Fibroblast of skin of left quadriceps (primary cell): ENCODE measurements at places on chromosomes 6 and 20.

- DNase-seq: no peak
These were observed 60.6 kb upstream of the CCN6 start for GRCh38 chr6:111993342-111993741.

GRCh38 chr20:53660078-53660909 is 66.7 kb upstream of the ZNF217 start:
- DNase-seq: no peak

- DNase-seq: no peak
These were observed 10.4 kb downstream of the FAM210B start for GRCh38 chr20:56369179-56369578.

- no peak for DNase-seq
These were observed 58.9 kb upstream of the SCP2D1 start for GRCh38 chr20:18754653-18755045.

GRCh38 chr20:53767206-53767930 is 173.7 kb upstream of the ZNF217 start:
- DNase-seq: no peak

DNA sequence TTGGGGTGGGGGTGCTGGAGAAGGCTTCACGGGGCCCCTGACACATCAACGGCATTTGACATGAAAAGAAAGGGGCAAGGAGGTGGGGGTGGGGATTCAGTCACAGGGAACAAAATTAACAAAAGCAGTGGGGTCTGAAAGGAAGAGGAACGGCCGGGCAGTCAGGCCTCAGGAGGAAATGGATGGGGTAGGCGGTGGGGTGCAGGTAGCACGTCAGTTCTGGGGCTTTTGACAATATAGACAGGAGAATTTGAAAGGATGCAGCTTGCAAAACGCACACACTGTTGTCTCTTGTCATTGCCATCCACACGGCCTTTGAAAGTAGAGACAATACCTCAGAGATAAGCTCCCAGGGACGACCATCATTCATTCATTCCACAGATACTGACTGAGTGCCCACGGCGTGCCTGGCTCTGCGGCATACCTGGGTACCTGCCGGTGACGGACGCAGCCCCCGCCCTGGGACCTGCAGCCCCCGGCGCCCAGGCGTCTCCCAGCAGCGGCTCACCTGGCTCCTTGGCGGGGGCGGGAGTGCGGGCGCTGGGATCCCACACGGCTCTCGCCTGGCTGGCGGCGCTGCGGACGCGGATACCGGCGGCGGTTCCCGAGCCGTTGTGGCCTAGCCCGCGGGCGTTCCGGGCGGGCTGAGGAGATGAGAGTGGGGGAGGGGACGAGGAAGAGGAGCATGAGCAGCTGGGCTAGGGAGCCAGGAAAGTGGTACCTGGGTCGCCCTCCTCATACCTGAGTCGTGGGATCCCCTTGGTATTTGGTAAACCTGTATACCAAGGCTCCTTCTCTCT is at the start of gene SLC26A8:
TSS of gene SLC26A8 (minus strand) at position 646 of the 800 bp plus-strand sequence. CDS start 4,934 bp downstream, outside the sequence.
- DNase-seq: no peak

- no peak for DNase-seq
These were observed 2.3 kb downstream of the SLPI start for GRCh38 chr20:45251884-45252560.

- DNase-seq: no peak
These were observed 169.4 kb downstream of the EYS start for GRCh38 chr6:65537600-65537999.

DNA sequence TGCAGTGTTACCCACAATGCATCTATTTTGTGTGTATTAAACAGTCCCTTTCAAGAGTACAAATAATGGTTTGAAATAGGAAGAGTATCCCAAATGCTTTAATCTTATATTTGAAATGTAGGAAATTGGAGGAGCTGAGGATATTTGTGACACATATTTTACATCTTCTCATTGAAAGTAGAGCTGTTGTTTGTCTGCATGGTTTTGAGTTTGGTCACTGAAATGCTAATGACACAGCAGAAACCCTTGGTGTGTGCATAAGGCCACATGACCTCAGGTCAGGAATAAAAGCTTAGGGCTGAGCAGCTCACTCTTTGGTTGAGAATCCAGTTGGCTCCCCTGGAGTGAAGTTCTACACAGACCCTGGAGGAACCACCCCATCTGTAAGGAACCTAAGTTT is 49.8 kb downstream of the TPD52L1 start:
- no peak for DNase-seq

GRCh38 chr6:81933608-81934051 is 181.1 kb upstream of the TENT5A start:
- DNase-seq: no peak

GRCh38 chr6:29995340-29995777 is 53.0 kb downstream of the HLA-A start:
- no peak for DNase-seq

DNA sequence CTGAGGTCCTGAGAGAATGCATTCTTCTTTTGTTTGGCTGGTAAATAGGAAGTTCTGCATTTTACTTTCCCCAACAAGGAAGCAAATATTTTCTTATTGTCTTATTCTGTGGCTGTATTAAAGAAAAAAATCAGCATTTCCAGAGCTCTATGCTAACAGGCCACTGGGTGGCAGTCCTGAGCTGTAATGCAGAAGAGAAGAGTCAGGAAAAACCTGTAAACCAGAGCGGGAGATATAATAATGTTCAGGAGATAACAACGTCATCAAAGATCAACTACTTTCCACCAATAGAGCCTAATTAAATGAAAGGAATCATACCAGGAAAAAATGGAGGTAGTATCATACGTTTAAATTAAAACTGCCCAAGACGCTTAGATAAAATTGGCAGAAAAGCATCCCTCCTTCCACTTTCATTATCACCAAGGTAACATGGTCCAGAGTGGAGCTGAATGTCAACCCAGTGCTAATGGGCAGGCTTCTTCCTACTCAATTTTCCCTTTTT is 55.6 kb upstream of the CARMIL1 start:
- DNase-seq: peak; percentile 62

GRCh38 chr20:50151034-50151743 is 2.3 kb downstream of the PEDS1 start:
- no peak for DNase-seq

GRCh38 chr20:63744574-63745423 is 5.2 kb downstream of the SLC2A4RG start:
- no peak for DNase-seq

DNA sequence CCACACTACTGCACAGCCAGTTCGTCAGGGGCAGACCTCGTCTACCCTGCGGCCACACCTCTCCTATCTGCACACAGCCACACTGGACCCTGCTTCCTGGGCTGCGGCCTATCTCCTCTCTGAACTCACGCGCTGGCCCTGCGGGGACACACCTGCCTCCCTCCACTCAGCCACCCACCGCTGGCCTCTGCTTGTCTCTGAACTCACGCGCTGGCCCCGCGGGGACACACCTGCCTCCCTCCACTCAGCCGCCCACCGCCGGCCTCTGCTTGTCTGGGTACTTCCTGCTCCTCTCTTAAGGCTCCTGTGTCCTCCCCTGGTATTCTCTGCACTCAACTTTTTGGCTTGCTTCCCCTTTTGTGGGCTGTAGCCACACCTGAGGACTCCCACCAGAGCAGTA is 52.3 kb downstream of the HUS1B start:
- DNase-seq: no peak

DNA sequence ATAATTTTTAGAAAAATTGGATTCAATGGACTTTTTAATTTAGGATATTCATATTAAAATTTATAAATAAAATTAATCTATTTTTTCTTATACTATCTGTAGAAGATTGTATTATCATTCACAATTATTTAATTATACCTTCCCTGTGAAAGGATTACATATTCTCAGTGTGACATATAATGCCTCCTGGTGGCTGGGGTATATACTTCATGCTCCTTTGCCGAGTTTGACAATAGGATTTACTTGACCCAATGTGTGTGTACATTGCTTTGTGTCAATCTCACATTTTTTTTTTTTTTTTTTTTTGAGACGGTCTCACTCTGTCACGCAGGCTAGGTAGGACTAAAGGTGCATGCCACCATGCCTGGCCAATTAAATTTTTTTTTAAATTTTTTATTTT is 230.0 kb upstream of the CHD6 start:
- DNase-seq: no peak
